Upper lobe of left lung (tissue), 6 donors: ENCODE measurements at places on chromosomes 3 and 15. TPM values are rescaled to one million over a fixed set of nuclear protein-coding genes. Genes with fewer than 3 reads are reported as not detected.
A peak's percentile ranks its signal among the peaks of the same experiment; 100 is the strongest.

DNA sequence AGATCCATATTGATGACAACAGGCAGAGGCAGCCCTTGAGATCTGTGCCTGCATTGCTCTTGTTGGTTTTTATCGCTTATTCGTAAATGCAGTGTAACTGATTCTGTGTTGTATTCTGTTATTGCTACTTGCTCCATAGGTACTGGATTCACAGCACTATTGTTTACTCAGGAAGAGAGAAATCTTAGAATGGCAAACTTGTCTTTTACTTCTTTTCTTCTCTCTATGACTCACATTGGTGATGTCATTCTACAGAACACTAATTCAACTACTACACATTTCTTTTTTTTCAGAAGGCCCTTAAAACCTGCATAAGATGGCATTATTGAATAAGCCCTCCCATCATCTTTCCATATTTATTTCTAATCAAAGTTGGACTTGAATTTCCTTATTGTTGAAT is 201.0 kb upstream of the GBE1 start:
- no peak overlapping the region for H3K4me3 ChIP-seq
- H3K27me3 ChIP-seq, result no peaks in the 10 kb centered on the region
- H3K4me1 ChIP-seq, result no peaks in the 10 kb centered on the region
- H3K36me3 ChIP-seq, result no peaks in the 10 kb centered on the region

DNA sequence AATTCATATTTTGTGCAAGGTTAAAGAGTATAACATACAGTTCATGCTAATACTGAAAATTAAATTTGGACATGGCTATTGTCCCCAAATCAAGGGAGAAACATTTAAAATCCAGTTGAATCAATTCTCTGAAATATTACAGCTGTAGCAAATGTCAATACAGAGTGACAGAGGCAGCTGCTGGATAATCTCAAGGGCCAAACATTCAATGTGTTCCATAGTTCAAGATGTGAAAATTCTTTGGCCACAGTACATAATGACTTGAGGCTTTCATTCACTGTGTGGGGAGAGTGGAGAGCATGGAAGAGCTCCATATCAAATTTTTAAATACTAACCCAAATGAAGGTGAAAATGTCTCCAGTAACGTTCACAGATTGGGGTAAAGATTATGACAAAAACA is 1192.8 kb upstream of the CADM2 start:
- no peak for DNase-seq
- H3K4me1 ChIP-seq, result no peaks in the 10 kb centered on the region
- no peaks in the 10 kb centered on the region for H3K36me3 ChIP-seq
- H3K27me3 ChIP-seq, result no peaks in the 10 kb centered on the region

- H3K4me1 ChIP-seq, result peaks cover 6% of the 10 kb centered on the region
- H3K27ac ChIP-seq, result no peak overlapping the region
- no peak overlapping the region for H3K4me3 ChIP-seq
- no peaks in the 10 kb centered on the region for H3K36me3 ChIP-seq
- H3K27me3 ChIP-seq, result no peaks in the 10 kb centered on the region
- no peak for DNase-seq
Observed at GRCh38 chr15:77391372-77391951, 28.4 kb downstream of the PEAK1 start.

- no peaks in the 10 kb centered on the region for H3K27me3 ChIP-seq
- no peak overlapping the region for H3K27ac ChIP-seq
- no peak overlapping the region for H3K4me3 ChIP-seq
- no peak for DNase-seq
- H3K36me3 ChIP-seq, result no peaks in the 10 kb centered on the region
Observed at GRCh38 chr3:101066711-101067129, 73.5 kb upstream of the ABI3BP start.

DNA sequence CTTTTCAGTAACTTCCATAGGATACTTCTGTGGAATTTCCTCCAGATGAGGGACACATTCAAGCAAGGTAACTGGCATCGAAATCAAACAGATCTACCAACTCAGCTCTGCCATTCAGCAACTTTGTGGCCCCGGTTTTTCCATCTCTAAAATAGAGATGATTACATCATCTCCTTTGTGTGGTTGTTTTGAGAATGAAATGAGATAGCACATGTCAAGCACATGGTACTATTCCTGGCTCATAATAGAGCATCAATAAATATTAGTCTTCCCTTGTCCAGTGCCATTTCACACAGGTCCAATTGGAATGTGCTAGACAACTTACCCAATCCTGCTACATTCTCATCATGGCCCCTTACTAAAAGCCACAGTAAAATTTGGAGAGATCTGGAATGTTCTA is 24.2 kb upstream of the TM4SF4 start:
- peak overlapping the region; percentile 5 for H3K27ac ChIP-seq
- DNase-seq, result no peak
- H3K4me3 ChIP-seq, result no peak overlapping the region
- peaks cover 18% of the 10 kb centered on the region for H3K4me1 ChIP-seq
- no peaks in the 10 kb centered on the region for H3K36me3 ChIP-seq

- H3K27ac ChIP-seq, result no peak overlapping the region
- no peaks in the 10 kb centered on the region for H3K36me3 ChIP-seq
- no peaks in the 10 kb centered on the region for H3K4me1 ChIP-seq
- H3K4me3 ChIP-seq, result no peak overlapping the region
- no peaks in the 10 kb centered on the region for H3K27me3 ChIP-seq
- no peak for DNase-seq
Observed at GRCh38 chr15:36905908-36906307, 194.4 kb downstream of the MEIS2 start.

- DNase-seq, result peak; percentile 90
- peaks cover 20% of the 10 kb centered on the region for H3K4me1 ChIP-seq
- peak within 1 kb of the TSS; percentile 81 for H3K27ac ChIP-seq
- no peaks in the 10 kb centered on the region for H3K27me3 ChIP-seq
Observed at GRCh38 chr3:42906070-42906847, at the start of gene ZNF662. TSS of gene ZNF662 (plus strand) at chr3:42906142. CDS start at chr3:42908115, 1,973 bp downstream.

DNA sequence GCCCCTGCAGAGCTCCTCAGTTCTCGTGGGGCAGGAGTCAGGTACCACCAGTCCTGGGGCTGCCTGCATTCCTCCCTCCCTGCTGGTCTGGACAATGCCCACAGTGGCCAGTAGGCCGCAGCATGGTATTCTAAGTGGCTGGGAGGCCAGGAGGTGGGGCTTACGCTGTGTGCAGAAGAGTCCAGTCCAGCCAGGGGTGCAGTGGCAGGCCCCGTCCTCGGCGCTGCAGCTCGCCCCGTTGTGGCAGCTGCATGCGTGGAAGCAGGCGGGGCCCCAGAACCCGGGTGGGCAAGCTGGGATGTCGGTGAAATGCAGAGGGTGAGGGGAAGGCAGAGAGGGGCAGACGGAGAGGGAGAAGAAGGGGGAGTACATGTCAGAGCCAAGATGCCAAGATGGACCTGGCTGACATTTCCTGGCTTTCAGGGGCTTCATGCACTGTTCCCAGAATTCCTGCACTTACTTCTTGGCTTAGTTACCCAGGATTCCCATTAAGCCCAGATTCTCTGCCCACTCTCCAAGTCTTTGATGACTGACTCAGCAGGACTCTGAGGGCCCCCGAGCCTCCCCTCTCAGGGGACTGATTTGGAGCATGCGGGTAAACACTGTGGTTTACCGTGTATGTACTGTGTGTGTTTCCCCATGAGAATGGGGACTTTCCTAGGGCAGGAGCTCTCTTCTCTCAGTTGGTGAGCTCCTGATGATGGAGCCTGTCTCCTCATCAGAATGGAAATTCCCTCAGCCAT is 47.5 kb downstream of the RAB11A start:
- H3K27ac ChIP-seq, result no peak overlapping the region
- no peaks in the 10 kb centered on the region for H3K36me3 ChIP-seq
- H3K27me3 ChIP-seq, result no peaks in the 10 kb centered on the region

DNA sequence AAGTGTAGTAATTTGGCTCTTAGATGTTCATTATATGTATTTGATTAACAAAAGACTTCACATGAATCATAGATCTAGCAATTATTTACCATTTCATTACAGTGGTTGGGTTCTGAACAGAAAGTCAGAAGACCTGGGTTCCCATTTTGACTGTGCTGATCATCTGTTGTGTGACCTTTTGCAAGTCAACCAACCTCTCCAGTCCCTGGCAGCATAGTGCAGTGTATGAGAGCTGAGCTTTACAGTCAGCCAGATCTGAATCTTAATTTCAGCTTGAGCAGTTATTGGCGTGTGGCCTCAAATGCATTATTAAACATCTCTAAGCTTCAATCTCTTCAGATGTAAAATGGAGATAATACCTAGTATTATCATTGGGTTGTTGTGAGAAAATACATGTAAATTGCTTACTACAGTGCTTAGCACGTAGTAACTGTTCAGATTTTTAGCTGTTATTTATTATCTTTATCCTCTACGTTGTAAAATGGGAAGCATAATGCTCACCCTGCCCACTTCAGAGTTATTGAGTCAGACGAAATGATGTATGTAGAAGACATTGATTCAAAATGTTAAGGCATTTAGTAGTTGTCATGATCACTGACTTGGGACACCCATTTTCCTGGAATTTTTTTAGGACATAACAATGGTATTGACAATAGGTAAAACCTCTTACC is 104.0 kb downstream of the KLHL25 start:
- peak overlapping the region; percentile 81 for H3K27ac ChIP-seq
- H3K4me3 ChIP-seq, result peak overlapping the region; percentile 38
- no peak for DNase-seq
- H3K27me3 ChIP-seq, result no peaks in the 10 kb centered on the region

DNA sequence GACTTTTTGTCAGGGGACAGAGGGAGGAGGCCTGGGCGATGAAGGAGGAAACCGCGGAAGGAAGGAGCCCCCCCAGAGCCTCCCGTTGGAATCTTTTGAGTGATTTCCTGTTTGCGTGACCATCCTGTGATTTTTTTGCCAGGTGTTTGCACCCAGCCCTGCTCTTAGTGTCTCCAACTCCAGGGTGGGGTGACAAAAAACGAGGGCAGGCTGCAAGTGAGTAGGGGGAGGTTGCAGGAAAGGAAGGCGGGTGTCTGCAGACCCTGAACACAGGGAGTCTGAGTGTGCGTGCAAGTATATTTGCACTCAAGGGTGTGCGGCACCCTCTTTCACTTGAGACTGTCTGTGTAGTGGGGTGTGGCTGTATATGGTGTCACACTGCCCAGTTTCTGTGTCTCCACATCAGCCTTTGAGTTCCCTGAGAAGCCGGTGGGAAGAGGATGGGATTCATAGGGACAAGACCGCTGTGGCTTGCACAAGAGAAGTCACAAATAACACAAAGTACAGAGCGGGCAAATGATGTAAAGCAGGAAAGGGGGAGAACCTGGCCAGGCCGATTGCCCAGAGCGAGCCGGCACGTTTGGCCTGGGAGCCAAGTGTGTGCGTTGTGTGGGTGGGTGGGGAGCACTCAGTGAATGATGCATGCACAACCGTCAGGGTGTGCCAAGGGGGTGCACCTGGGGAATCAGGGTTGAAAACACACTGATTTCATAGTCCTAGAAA is 6.6 kb downstream of the ISLR2 start:
- no peak for DNase-seq
- H3K27ac ChIP-seq, result peak overlapping the region; percentile 20
- H3K4me3 ChIP-seq, result no peak overlapping the region

DNA sequence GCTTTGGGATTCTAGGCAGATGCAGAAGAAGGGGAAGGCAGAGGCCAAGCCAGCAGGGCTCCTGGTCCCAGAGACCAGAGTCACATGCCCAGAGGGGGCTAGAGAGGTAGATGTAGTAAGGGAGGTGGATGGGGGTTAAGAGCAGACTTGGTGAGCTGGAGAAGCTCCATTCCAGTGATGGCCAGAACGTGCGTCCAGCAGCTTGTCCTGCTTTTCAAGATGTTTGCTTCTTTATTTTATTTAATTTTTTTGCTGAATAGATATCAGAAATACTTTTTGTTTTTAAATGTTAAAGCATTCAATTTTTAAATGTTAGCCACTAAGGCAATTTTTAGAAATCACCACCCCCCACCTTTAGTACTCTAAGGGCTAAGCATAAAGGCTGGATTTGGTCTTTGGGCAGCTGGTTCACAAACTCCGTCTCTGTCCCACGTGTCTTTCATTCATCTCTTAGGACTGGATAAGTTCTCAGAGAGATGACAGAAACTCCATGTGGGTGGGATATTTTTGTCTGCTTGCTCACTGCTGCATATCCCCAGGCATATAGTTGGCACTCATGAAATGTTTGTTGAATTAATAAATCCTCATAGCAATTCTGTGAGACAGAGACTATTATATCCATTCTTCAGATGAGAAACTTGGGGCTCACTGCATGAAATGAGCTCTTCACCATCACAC is 6.7 kb downstream of the COLQ start:
- no peaks in the 10 kb centered on the region for H3K27me3 ChIP-seq
- no peak overlapping the region for H3K27ac ChIP-seq
- H3K4me1 ChIP-seq, result peaks cover 9% of the 10 kb centered on the region
- DNase-seq, result no peak
- no peaks in the 10 kb centered on the region for H3K36me3 ChIP-seq

DNA sequence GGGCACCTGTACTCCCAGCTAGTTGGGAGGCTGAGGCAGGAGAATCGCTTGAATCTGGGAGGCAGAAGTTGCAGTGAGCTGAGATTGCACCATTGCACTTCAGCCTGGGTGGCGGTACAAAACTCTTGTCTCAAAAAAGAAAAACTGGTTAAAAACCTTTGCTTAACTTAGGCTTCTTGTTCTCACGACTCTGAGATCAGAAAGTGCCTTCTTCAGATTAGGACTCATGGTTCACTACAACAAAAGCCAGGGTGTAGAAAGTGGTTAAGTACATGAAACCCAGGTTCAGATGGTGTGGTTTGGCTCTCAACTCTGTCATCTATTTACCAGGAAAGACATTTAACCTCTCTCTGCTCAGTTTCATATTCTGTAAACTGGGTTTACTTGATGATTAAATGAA is 168.4 kb downstream of the TUSC7 start:
- no peaks in the 10 kb centered on the region for H3K36me3 ChIP-seq
- no peak for DNase-seq
- H3K27ac ChIP-seq, result no peak overlapping the region
- H3K4me1 ChIP-seq, result no peaks in the 10 kb centered on the region
- H3K27me3 ChIP-seq, result no peaks in the 10 kb centered on the region

- DNase-seq, result no peak
- H3K4me1 ChIP-seq, result no peaks in the 10 kb centered on the region
- H3K36me3 ChIP-seq, result no peaks in the 10 kb centered on the region
- no peak overlapping the region for H3K4me3 ChIP-seq
- no peak overlapping the region for H3K27ac ChIP-seq
- H3K27me3 ChIP-seq, result no peaks in the 10 kb centered on the region
Observed at GRCh38 chr15:49830391-49830790, 209.5 kb downstream of the DTWD1 start.

SH3BP5 gene
- 83.8 TPM for total RNA-seq

ATP13A5 gene
- total RNA-seq, result 2.1 TPM

MYZAP gene
- 36.6 TPM for total RNA-seq

ATP13A3 gene
- total RNA-seq, result 67.9 TPM

VIPR1 gene
- total RNA-seq, result 577 TPM
